ENCODE measurements at places on chromosomes 3 and 15. TPM values are rescaled to one million over a fixed set of nuclear protein-coding genes. Genes with fewer than 3 reads are reported as not detected.

MCF2L2 gene
- 8.1 TPM for polyA plus RNA-seq

SERPINI1 gene
- polyA plus RNA-seq: 55.2 TPM

GOLGA8S gene
- not detected for polyA plus RNA-seq

SLC22A14 gene
- polyA plus RNA-seq: not detected
